ENCODE measurements at places on chromosomes 2 and 18. TPM values are rescaled to one million over a fixed set of nuclear protein-coding genes. Genes with fewer than 3 reads are reported as not detected.

DNA sequence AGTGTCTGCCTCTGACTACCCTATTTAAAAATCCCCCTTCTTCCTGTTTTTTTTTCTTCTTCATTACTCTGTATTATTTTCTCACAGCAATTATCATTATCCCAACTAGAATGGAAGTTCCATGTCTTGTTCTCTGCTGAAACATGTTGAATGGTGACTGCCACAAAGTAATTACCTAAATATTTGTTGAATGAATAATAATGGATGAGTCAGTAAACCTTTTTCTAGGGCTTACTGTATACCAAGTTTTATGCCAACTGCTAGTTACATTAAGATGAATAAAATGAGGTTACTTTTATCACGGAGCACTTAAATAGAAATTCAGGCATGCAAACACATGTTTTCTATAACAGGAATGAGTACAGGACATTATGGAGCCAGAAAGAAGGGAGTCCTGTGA lies 490.6 kb downstream of the THSD7B start:
- no peak for ATAC-seq

DNA sequence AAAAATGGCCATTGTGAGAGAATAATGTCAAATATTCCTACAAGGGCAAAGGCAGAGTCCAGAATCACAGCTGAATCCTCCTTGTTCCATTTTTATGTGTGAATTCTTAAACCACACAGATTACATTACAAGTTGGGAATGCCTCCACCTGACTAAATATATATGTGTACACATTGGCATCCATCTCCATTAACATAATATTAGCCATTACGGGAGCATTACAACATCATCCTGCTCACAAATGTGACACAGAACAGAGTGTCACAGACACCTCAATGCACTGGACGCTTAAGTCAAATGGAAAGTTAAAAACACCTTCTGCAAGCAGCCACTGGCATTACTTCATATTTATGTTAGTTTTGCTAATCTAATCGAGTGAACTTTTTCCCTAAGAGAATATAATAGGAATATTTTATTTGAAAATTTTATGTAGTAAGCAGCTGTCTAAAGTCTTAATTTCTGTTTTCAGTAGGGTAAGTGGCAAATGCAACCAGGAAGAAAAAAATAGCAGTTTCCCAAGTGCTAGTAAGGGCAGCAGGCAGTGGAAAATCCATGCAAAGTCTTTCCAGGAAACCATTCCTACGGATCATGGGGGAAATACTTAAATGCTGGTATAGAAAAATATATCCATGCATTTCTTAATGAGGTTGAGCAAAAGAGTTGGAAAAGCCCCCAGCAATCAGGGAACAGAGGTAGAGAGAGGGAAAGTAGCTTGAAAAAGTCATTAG lies 255.6 kb downstream of the OSR1 start:
- ATAC-seq: no peak

PDE6D gene
- 20.4 TPM for total RNA-seq

GALR1 gene
- total RNA-seq: not detected

MDH1B gene
- total RNA-seq: 1.1 TPM

FABP1 gene
- total RNA-seq: not detected
